Ascending aorta (tissue), 2 donors: ENCODE measurements at places on chromosomes 12 and 14. TPM values are rescaled to one million over a fixed set of nuclear protein-coding genes. Genes with fewer than 3 reads are reported as not detected.

- no peak for DNase-seq
Observed at GRCh38 chr12:116547955-116548501, 11.2 kb upstream of the MAP1LC3B2 start.

- DNase-seq: no peak
Observed at GRCh38 chr12:109558374-109559199, 14.7 kb downstream of the MMAB start.

DNA sequence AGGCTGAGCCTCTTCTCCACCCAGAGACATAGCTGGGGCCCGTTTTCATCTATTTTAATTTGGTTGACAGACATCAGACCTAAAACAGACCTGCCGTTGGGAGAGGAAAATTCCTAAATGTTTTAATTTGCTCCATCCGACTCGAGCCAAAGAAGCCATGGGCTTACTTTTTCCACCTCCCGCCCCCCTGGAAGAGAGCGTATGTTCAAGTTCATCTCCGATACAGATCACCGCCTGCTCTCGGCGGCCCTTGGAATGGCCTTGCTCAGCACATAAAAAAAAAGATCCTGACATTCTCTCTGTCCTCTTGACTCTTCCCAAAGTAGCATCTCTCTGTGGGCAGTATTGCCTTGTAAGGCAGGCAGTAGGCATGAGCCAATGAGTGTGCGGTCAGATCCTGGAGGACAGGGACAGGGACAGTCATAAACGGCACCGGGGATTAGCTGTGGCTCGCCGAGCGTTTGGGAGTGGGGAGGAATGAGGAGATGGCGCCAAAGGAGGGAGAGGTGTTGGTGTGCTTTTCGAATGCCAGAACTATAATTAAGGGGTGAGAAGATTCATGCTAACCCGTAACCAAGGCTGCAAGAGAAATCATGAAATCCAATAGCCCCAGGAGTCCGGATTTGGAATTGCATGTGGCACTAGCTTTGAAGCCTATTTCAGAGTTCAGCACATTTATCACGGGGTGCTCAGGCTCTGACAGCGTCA, 47.9 kb upstream of the MEG3 start:
- DNase-seq: peak; percentile 16

GRCh38 chr12:79183926-79184325, 319.4 kb downstream of the SYT1 start:
- no peak for DNase-seq

DNA sequence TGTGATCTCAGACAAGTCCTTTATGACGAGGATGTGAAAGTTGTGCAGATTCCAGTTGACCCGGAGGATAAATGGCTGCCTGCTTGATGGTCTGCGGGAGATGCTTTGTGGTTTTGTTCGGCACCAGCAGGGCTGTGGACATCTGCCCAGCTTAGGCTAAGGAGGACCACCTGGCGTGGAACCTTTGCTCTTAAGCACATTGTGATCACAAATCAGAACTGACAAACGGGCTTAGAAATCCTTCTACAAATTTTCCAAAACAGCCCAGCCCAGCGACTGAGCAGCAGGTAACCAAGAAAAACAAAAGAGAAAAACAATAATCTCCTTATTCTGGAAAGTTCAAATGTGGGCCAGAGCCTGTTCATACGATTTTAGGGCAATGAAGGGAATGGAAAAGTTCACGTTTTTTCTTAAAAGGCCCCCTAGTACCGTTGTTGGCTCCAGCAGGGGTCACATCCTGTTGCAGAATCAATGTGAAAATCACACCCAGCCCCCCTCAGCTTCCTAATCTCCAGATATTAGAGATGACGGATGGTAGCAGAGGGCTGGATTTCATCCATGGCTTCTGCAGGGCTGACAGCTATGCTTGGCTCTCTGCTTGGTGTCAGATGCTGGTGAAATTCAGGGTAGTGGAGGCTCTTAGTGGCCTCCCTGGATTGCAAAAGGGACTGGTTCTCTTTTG, 81.1 kb upstream of the RFLNA start:
- no peak for DNase-seq

DNA sequence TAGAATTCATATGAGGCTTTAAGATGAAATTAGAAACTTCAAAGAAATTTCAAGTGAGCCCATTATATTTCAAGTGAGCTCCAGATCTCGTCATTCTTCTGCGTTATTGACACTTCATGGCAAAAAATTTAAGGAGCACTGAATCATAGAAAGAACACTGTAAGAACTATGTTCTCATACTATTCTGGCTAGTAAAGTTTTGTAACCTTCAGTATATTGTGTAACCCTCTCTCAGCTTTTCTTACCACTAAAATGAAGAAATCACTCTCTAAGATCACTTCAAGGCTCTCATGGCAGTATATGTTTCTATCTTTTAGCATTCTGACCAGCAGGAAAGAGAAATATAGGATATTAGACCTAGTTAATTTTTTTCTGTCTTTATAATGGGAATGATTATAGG, 6.3 kb downstream of the GPHN start:
- DNase-seq: no peak

DNA sequence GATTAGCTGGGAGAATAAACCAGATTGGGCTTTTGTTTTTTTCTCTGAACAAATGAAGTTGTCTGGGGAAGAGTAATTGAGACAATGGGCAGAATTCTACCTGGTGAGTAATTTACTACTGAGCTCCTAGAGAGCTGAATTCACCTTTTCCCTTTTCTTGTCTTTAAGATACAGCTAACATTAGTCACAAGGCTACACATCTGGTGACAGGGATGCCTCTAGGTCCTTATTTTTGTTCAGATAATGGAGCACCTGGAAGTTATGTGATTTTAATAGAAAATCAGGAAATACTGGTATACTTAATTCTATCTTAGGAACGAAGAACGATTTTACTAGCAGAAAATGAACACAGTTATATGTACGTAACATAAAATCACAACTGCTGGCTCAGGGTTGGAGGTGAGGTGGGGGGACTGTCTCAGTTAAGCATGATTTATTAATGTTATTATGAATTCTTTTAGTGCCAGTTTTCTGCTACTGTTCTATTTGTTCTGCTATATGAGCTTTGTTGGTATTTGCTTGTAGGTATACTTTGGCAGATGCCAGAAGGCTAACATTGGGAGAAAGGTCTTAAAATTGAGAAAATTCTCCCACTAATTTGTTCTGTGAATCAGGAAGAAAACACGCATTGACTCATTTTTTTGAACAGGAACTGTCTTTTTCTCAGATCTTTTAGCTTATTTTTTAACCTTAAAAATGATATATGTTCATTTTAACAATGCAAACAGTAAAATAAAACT, 482.7 kb upstream of the RGS6 start:
- DNase-seq: no peak

GRCh38 chr14:82710267-82710841, 1176.7 kb upstream of the SEL1L start:
- DNase-seq: no peak

GRCh38 chr14:94961386-94962165, 191.7 kb upstream of the GSC start:
- no peak for DNase-seq

DNA sequence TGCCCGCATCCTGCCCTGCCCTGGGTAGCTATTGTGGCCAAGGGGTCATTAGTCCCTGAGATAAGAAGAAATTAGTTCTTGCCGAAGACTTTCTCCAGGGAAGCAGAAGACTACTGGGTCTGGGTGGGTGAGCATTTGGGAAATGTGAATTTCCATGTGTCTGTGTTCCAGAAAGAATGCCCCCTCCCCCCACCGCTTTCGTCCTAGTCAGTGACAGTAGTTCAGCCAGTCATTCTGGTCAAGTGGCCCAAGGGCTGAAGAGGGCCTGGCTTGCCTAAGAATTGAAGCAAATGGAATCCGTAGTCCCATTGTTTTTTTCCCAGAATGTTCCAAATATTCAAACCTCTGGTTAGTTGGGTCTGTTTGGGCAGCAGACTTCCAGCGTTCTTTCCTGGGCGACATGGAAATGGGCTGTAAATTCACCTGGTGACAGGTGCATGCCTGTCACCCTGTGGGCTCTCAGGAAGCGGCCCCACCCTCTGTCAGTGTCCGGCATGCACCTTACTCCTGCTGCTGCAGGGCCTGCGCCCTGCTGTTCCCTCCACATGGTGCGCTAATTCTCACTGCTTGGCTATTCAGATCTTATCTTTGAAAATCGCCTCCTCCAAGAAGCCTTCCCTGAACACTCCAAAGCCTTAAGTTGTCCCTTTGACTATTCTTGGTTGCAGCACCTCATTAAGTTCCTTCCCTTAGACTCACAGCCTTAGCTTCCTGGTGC, 1.4 kb upstream of the RFLNA start:
- DNase-seq: no peak

- no peak for DNase-seq
Observed at GRCh38 chr12:127607146-127607725, 659.7 kb upstream of the TMEM132C start.

DNA sequence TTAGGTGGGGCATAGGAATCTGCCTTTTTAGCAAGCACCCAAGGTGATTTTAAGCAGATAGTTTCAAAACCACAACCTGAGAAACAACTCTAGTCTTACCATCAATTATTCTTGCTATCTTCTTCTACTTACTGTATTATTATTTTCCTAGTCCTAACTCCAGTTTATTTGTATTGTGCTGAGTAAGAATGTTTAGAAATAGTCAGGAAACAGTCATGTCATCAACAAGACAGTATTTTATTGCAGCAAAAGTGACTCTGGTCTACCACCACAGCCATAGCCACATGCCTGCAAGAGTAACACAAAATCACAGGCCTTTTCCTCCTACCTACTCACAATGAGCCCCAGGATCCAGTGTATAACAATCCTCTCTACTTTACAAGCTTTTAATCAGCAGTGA, 46.3 kb upstream of the FLRT2 start:
- no peak for DNase-seq

GRCh38 chr12:123899368-123899767, 73.3 kb downstream of the CCDC92 start:
- no peak for DNase-seq

DNA sequence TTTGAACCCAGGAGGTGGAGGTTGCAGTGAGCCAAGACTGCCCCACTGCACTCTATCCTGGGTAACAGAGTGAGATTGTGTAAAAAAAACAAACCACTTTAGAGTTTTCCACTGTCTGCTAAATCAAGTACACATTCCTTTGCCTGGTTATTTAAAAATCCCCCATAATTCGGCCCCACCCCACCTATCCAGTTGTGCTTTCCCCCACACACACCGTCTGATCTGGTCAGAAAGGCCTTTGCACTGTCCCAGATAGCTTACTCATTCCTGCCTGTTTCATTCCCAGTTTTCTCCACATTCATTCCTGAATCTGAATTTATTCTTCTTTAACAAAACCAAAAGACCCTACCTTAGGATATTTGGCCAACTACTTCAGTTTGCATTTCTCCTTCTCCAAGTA, 29.5 kb downstream of the NINJ2 start:
- no peak for DNase-seq

DNA sequence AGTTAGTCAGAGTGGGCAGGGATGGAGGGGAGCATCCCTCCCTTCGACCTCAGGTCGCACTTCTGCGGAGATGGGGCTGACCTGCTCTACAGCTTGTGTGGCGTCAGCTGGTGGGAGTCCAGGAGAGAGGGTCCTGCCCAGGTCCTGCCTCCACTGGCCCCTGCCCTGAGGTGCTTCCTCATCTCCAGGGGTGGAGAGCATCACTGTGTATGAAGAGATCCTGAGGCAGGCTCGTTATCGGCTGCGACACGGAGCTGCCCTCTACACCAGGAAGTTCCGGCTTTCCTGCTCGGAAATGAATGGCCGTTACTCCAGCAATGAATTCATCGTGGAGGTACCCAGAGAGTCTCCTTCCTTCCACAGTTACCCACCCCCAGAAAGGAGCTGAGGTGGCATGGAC, 20.2 kb downstream of the CLSTN3 start:
- no peak for DNase-seq

GRCh38 chr12:58819345-58819744, 101.0 kb downstream of the LRIG3 start:
- DNase-seq: no peak

GRCh38 chr12:1226951-1227350, 235.9 kb downstream of the ERC1 start:
- DNase-seq: no peak

Gene SLCO1B1
- total RNA-seq: not detected

Gene CACNA2D4
- not detected for total RNA-seq
